SK-N-DZ (cell line): ENCODE measurements at places on chromosomes 3 and 15.
A peak's percentile ranks its signal among the peaks of the same experiment; 100 is the strongest.

DNA sequence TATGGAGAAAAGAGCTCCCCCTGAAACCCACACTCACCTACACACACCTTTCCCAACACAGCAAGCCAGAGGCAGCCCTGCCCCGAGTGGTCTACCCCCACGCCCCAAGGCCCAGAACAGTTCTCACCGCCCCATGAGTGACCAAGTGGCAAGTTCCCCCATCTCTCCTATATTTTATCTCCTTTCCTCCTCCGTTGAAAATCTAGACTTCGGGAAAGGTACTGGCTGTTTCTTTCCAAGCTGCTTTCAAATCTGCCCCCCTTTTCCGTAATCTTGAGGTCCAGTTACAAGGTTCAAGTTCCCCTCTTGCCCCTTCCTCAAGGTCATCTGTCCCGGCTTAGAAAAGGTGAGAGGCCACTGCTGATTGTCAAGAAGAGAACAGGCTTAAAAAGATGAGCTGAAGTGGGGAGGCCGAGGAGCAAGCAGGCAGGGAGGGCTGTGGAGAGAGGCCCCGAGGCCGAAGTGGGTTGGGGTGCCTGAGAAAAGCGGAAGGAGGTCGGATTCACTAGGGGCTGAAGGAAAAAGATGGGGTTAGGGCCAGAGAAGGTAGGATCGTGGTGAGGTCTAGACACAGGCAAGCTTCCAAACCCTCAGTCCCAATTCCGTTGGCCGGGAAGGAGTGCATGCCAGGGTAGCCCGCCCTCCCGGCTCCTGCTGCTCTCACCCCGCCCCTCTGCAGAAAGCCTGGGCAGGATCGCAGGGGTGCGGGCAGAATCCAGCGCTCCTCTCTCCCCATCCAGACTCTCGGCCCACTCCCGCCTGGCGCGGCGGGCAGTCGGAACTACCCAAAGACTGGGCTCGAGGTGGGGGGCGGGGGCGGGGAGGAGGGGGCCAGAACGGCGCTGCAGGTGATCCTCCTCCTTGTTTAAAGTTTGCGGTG lies 1.7 kb downstream of the SEMA5B start:
- no peak for DNase-seq

DNA sequence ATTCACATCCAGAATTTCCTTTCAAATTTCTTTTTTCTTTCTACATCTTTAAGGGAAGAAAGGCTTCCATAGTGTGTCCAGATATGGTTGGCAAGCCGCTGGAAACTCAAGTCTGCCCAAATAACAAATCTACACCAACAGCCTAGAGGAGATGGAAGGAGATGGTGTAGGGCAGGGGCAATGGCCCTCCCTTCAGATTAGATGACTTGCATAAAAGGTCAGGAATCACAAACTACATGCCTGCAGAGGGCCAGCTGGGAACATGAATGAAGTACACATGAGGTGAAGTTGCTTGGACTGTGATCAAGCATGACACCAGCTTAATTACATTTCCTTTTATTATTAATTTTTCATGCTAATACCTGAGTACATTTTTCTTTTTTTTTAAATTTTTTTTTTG lies 10.2 kb downstream of the SLC27A2 start:
- DNase-seq = no peak

DNA sequence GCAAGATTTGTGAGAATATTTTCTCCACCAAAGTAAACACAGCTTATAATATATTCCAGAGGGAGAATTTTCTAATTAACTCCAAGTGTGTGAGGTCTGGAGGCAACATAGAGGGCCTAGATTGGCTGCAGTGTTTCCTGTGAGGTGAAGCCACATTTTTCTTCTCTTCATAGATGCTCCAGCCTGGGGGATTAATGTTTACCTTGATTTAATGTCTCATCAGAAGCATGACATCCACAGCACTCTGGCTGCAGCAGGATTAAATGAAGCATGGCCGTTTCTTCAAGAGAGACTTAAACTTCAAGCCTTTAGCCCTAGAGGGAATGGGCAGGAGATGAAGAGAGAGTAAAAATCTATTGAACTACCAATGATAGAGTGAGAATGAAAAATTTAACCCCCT lies 137.9 kb upstream of the ZBTB20 start:
- DNase-seq = no peak

- DNase-seq = no peak
These were observed 42.3 kb downstream of the RAB27A start for GRCh38 chr15:55247311-55247710.

DNA sequence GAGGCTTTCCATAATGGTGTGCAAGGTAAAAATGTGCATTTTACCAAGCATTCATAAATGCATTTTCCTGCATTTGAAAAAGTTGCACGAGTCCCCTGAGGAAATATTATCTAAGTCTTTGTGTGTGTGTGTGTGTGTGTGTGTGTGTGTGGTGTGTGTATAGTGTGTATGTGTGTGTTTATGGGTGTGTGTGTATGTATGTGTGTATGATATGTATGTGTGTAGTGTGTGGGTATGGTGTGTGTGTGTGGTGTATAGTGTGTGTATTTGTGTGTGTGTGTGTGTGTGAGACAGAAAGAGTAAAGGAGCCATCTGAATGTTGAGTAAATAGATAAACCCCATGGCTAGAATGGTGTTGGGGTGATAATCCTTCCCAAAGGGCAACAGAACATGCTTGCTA lies 229.6 kb upstream of the TBC1D5 start:
- DNase-seq = no peak

- peak; percentile 51 for DNase-seq
These were observed 9.3 kb downstream of the COLQ start for GRCh38 chr3:15512166-15512565.

DNA sequence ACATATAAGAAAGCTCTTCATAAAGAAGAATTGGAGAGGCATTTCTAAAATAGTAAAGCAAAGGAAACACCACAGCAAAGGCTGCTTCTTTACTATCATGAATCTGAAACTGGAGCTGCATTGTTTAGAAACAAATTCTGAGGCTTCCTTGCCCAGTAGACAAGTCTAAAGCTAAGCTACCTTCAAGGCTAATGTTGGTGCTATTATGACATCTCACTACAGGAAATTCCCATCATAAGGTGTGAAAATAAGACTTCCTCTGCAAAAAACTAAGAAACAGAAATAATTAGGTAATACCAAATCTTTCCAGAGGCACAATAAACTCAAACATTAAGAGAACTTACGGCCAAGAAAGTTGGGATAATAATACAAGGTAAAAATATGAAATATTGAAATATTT lies 89.9 kb upstream of the P3H2 start:
- no peak for DNase-seq

- no peak for DNase-seq
These were observed 73.9 kb downstream of the RNF13 start for GRCh38 chr3:149886957-149887356.
